ENCODE measurements at places on chromosomes 1 and 21.
A peak's percentile ranks its signal among the peaks of the same experiment; 100 is the strongest.

GRCh38 chr1:64474665-64475439 is 4.9 kb downstream of the CACHD1 start:
- DNase-seq = no peak

DNA sequence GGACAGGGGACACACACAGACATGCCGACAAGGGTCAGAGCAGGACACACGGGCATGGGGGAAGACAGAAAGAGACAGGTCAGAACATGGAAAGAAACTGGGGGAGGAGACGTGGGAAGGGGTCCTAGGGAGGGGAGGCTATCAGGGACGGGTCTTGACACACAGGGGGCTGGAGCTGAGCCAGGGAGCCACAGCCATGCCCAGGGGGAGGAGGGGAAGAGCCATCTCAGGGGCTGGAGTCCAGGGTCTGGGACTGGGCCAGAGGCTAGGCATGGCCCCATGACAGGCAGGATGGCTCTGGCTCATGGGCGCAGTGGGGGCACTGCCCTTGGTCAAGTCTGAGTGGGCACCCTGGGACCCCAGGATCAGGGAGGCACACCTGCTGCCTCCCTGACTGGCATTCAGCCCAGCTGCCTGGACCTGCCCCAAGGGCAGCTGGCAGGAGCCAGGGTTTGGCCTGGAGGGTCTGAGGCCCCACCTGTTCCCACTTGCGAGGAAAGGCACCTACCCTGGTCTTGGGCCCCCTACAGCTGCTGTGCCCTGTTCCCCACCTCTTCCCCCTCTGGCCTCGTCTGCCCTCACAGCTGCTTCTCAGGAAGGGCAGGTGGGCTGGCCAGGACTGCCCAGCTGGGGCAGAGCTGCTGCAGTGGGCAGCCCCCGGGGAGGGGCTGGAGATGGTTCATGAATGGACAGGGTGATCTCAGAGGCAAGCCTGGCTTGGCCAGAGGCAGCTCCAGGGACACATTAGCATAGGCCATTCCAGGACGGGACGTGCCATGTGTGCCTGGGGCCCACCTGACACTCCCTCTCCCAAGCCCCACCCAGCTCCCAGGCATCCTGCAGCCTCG is 42.9 kb downstream of the HSPG2 start:
- DNase-seq = no peak

- no peak for DNase-seq
These were observed 251.4 kb downstream of the FAM72C start for GRCh38 chr1:143720087-143721023.

DNA sequence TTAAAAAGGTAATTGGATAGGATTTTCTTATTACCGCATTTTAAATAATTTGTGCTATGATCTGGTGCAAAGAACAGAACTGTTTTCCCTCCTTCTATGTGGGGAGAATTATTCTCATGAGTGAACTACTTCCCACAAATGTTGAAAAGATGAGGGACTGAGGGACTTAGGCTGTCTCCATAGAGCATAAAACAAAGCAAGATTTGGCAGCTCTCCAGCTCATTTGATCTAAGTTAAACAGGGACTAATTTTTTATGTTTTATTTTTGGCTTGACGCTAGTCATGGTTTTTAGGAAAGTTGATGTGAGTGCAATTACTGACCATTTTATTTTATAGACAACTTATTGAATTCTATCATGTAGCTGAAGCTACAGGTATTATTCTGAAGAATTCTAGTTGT is 362.3 kb downstream of the HLX start:
- DNase-seq = no peak

DNA sequence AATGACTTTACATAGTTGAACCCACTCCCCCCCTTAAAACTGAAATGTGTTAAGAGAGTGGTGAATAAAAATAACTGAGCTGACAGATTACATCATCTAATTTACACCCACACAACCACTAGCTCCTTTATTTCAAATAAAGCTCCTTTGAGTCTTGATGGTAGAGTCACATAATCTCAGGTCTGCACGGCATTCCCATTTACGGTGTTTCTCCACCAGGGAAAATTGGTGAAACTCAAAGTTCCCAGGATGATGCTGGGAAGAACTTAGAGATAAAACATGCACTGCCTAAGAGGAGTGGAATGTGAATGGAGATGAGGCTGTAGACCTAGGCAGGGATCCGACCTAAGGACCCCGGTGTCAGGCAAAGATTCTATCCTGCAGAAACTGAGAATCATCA is 727.8 kb upstream of the ADAMTS5 start:
- DNase-seq = no peak

- DNase-seq = no peak
These were observed 14.0 kb downstream of the SLC37A1 start for GRCh38 chr21:42527489-42528158.

- DNase-seq = no peak
These were observed 3.2 kb upstream of the PRDM16 start for GRCh38 chr1:3065797-3066196.

GRCh38 chr1:16900751-16901150 is 5.0 kb downstream of the RNU1-2 start:
- DNase-seq = no peak

DNA sequence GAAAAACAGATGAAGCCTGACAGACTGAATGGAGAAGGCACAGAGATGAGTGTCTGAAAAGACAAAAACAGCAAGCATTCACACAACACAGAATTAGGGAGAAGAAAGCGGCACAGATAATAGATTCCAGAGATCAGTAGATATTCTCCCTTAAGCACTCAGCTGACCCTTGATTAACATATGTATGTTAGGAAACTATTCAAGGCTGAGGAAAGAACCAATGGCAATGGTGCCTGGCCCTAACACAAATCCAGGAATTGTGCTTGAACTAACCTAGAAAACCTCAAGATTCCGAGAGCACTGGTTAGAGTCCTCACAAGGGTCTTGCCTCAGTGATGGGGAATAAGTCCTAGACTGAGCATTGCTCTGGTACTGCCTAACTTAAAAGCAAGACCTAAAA is 30.9 kb downstream of the KCNT2 start:
- DNase-seq = no peak

- no peak for DNase-seq
These were observed 802.4 kb upstream of the ADGRL4 start for GRCh38 chr1:79808816-79809475.

DNA sequence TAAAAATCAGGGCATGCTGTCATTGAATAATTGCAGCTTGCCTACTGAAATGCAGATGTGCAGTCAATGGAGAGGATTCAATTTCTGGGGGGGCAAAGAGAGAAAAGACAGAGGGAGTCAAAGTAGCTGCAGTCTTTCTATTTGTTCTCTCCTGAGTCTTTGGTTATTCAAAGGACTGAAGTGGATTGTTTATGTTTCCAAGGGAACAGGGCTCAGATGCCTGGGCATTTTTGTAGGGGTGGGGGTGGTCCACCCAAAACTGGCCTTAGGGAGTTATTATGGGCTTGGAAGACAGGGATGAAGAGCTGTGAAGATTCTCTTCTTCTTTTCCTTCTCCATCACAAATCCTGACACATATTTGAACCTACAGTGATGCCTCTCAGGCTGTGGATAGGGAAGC is 408.8 kb upstream of the DAB1 start:
- DNase-seq = peak; percentile 49

- no peak for DNase-seq
These were observed 7.8 kb downstream of the HEYL start for GRCh38 chr1:39631361-39632322.

- no peak for DNase-seq
These were observed 31.0 kb upstream of the IL19 start for GRCh38 chr1:206739411-206740076.

All from ecto neural progenitor cell (in vitro differentiated cells).